ENCODE measurements at places on chromosomes 1 and 21.

DNA sequence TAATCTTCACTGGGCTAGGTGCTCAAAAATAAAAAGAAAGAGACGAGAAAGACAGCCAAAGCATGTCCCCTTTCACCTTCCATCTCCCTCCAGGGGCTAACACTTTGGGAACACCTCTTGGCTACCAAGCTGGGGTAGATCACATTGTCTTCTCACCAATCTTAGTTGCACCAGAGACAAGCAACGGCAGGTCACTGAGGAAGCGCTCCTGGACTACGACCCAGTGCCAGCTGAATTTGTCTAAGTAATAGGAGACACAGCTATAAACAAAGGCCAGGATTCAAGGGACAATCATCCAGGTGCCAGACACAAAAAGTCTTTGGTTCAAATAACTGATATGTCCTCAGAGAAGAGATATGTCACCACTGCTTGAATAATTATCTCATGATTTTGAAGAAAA lies 100.4 kb downstream of the SLC45A1 start:
- no peak for DNase-seq

GRCh38 chr1:29924017-29924431 lies 687.7 kb downstream of the PTPRU start:
- DNase-seq, result no peak

DNA sequence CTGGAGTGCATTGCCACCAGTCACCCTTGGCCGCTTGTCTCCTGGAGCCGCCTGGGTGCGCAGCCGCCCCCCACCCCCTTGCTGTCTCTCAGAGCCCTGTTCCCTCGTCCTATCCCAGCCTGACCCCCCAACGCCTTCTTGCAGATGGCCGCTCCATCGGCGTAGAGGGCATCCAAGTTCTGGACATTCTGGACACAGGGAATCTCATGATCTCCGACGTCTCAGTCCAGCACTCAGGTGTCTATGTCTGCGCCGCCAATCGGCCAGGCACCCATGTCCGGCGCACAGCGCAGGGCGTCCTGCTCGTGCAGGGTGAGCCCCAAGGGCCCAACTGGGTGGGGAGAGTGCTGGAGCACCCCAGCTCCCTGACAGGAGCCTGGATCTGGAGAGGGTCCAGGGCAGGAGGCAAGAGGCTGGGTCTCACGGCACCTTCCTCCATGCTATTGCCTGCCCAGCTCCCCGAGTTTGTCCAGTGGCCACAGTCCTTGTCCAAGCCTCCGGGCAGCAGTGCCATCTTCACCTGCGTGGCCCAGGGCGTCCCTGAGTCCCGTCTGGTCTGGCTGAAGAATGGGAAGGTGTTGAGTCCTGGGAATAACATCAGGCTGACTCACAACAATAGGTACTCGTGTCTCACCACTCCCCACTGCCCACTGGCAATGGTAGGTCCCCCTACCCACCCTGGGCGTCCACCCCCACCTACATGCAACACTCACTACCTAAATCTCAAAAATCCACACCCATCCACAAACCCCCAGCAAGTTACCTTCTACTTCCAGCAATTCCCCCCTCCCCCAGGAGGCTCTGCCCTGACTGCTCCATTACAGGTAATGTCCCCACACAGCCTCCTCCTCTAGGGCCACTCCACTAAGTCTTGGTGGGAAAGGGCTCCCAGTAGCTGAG lies 24.6 kb downstream of the SLC27A3 start:
- no peak for DNase-seq

- peak; percentile 60 for DNase-seq
Measured at GRCh38 chr1:29249170-29249691, 12.9 kb downstream of the PTPRU start.

- no peak for DNase-seq
Measured at GRCh38 chr1:51901151-51901550, 22.6 kb upstream of the NRDC start.

All from NCI-H82 (cell line).